H1 (cell line): ENCODE measurements at places on chromosomes 4 and X.

GRCh38 chr4:18582841-18583240, 561.3 kb upstream of the LCORL start:
- DNase-seq, result no peak

DNA sequence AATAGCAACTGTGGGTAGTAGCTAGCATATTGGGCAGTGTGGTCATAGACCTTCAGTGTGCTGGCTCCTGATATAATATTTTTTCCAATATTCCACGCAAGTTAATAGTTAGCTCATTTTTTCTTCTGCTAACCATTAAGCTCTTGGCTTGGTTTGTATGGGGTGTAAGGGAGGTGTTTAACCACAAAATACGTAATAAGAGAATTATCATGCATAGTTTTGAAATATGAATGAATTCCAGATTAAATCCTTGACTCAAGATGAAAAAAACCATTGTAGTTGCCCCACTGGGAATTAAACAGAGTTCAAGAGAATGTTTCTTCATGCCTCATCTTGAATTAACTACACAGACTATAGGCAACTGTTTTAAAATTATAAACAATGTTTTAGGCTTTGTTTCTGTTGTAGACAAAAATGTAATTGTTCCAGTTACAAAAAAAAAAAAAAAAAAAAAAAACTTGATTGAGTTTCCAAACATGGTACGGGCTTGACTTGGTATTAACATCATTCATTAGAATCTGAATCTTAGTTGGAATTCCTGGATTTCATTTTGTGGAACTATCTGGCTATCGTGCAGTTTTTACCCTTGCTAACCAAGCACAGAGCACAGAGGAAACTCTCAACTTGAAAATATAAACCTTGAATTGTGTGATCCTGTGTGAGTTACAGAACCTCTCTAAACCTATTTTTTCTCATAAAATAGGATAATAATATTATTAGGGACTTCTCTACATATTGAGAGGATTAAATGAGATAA, 28.4 kb downstream of the CXCL1 start:
- DNase-seq, result no peak

GRCh38 chr4:102356562-102357202, 11.4 kb upstream of the SLC39A8 start:
- no peak for DNase-seq

GRCh38 chr4:94304365-94304971, 38.2 kb downstream of the HPGDS start:
- DNase-seq, result no peak
